ENCODE measurements at places on chromosomes 5 and 9. TPM values are rescaled to one million over a fixed set of nuclear protein-coding genes. Genes with fewer than 3 reads are reported as not detected.

SLC6A19 gene
- total RNA-seq = 0.01 TPM

TMC1 gene
- total RNA-seq = not detected

PRRX2 gene
- 8.7 TPM for total RNA-seq

TTC16 gene
- not detected for total RNA-seq

NUTM2F gene
- total RNA-seq = not detected

CCNI2 gene
- not detected for total RNA-seq

FAM13B gene
- 11.7 TPM for total RNA-seq

SLC25A48 gene
- total RNA-seq = 0.20 TPM

APBB3 gene
- 6.2 TPM for total RNA-seq
